ENCODE measurements at places on chromosomes 11 and 22.

GRCh38 chr11:33670250-33671011, 30.2 kb downstream of the C11orf91 start:
- no peak for DNase-seq

- no peak for DNase-seq
Observed at GRCh38 chr22:50581031-50581949, 1.4 kb downstream of the CHKB start.

DNA sequence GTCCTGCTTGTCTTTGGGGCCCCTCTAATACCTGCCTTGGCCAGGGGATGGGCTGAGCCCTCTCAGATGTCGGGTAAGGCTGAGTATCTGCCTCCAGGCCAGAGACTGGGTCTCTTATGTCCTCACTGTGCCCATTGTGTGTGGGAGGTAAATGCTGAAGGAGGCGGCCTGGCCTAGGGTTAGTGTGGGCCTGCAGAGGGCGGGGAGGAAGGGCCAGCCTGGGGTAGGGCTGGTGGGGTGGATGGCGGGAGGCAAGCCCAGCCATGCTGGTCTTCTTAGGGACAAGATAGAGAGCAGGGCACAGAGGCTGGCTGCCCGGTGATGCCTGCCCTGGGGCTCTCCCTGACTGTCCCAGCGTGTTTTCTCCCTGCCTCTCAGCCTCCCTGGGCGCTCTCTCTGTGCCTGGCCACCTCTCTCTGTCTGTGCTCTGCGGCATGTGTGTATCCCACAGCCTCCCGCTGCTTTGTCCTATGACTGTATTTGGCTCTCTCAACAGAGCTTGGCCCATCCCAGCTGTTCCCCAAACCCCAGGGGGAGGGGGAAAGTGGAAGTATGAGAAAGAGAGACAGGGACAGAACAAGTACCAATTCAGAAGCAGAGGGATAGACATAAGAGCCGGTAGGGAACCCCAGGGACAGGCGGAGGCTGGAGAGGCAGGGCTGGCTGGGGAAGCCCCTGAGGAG, 57.0 kb downstream of the PDE2A start:
- DNase-seq = no peak

- DNase-seq = peak; percentile 74
Observed at GRCh38 chr11:1640076-1640946, 10.7 kb downstream of the KRTAP5-5 start.

GRCh38 chr11:102476069-102476468, 23.5 kb upstream of the TMEM123 start:
- no peak for DNase-seq

GRCh38 chr11:116329354-116330090, 443.3 kb downstream of the BUD13 start:
- no peak for DNase-seq

GRCh38 chr11:16160146-16160545, 196.2 kb downstream of the SOX6 start:
- peak; percentile 6 for DNase-seq

DNA sequence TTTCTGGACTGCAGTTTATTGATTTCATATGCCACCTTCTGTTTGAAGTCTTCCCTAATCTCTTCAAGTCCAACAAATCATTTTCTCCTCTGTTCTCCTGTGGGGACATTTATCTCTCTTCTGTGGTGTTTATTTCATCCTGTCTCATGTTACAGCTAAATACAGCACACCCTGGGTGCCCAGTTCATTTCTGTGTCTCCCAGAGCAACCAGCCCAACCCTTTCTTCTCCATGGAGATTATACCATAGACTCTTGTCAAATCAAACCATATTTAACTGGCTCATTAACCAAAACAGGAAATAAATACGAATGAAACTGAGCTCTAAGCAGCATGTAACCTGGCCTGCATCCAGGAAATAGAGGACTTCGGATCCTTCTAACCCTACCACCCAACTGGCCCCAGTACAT, at the start of gene MS4A8:
TSS of gene MS4A8 (plus strand) at position 329 of the 408 bp plus-strand sequence. CDS start 1,249 bp downstream, outside the sequence.
- no peak for DNase-seq

GRCh38 chr22:20511578-20512229, 4.3 kb downstream of the MED15 start:
- no peak for DNase-seq

DNA sequence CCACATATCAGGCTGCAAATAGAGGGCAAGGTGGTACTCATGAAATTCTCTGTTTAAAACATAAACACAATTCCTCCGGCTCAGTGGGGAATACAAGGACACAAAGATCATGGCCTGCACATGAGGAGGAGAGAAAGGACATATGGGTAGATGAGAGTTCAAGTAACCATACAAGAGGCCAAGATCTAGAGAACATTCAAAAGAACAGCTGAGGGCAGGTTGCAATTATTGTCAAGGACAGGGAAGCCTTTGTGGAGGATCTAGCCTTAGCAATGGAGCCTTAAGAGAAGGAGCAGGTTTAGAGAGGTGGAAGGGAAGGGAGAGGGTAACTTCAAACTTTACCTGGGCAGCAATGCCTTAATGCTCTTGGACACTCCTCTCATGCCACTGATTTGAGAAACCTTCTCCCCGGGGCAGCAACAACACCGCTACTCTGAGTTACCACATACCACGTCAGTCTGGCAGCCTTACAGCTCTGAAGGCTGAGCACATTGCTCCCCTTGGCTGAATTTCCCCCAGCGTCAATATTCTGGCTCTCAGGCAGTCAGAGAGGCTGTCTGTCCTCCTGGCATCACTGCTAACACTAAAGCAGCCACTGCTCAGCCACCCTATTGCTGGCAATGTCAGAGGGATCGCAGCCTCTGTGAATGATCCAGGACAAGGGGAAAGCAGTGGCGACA, 55.5 kb downstream of the CLPB start:
- no peak for DNase-seq

GRCh38 chr11:13210424-13210823, 67.2 kb upstream of the BMAL1 start:
- DNase-seq = peak; percentile 52

GRCh38 chr11:94193288-94193687, 64.6 kb downstream of the PANX1 start:
- no peak for DNase-seq

DNA sequence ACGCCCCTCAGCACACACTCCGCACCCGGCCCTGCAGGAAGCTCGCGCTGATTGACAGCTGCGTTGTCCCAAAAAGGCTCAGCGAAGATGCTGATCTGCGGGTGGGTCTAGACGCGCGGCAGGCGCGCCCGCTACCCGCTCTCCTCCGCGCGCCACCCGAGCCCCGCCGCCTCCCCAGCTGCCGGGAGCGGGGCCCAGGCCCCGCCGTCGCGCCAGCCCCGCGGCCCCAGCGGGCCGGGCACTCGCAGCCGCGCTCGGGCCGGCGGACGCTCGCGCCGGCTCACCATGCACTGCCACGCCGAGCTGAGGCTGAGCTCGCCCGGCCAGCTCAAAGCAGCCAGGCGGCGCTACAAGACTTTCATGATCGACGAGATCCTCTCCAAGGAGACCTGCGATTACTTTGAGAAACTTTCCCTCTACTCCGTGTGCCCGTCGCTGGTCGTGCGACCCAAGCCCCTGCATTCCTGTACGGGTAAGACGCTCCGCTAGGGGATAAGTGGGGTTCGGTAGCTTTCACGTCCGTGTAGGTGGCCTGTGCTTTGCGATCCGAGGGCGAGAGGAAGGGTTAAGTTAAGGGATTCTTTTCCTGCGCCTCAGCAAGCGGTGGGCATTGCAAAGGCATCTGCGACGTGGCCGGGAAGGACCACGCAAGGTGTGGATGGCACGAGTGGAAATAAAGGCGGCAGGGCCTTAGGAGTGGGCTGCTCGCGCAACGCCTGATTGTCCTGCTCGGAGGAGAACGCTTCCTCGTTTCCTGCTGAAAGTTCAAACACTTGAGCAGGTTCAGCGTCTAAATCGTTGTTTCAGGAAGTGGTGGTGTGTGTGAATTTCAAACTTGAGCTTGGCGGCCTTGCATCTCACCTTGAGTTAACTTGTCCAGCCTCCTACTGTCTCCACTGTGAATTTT, at the start of gene BARX2:
TSS of gene BARX2 (plus strand) at position 98 of the 907 bp plus-strand sequence. CDS start at position 286, 188 bp downstream.
- peak; percentile 69 for DNase-seq

- DNase-seq = no peak
Observed at GRCh38 chr22:39364714-39365491, 15.1 kb downstream of the SYNGR1 start.

- DNase-seq = no peak
Observed at GRCh38 chr22:20438427-20438677, 727 bp upstream of the SCARF2 start.

GRCh38 chr11:124834526-124835180, 30.6 kb upstream of the ROBO3 start:
- no peak for DNase-seq

GRCh38 chr11:95140397-95141033, 50.9 kb downstream of the ENDOD1 start:
- no peak for DNase-seq

DNA sequence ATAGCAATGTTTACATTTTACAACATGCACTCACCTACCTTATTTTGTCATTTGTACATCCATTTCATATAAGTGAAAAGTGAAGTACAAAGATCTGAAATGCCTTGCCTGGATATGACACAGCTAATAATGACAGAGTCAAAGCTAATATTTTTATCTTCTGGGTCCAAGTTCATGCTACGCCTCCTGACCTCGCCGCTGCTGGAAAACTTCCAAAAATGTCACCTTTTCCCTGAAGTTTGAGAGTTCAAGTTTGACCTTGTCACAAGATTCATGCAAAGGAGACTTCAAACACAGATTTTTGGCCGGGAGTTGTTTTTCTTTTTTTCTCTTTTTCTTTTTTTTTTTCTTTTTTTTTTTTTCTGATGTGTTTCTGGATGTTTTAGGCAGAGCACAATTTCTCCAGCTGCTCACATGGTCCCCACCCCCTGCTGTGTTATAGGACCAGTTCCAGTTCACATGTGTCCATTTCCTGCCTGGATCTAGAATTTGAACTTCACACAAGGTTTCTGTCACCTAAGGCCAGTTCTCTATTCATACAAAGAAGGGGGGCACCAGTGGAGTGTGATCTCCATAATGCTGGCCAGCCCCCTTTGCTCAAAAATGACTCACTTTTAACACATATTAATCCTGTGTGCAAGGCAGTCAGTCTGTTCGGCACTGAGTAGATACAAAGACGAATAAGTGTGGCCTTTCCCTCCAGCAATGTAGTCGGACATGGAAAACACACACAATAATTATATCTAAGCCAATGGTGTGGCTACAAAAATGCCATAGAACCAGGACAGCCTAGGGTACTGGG, 546.8 kb downstream of the BUD13 start:
- DNase-seq = no peak

- no peak for DNase-seq
Observed at GRCh38 chr11:7281809-7282208, 30.1 kb downstream of the SYT9 start.

DNA sequence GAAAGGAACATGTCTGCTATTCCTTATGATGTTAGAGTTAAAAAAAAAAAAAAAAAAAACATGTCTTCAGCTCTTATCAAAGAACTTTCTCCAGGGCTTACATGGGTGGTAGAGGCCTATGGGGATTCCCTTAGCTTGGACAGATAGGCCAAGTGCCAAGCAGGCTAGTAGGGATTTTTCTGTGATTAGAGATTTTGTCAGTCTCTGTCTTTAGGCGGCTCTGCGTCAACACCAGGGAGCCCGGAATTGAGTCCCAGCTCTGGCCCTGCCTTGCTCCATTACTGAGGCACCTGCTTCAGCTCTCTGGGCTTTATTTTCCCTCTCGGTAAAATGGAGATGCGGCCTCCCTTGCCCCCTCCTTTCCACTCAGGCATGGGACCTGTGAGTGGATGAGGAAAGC, 13.1 kb downstream of the CRY2 start:
- DNase-seq = no peak

- DNase-seq = no peak
Observed at GRCh38 chr22:49933236-49934159, 15.1 kb downstream of the CRELD2 start.

GRCh38 chr22:43177479-43177878, 9.5 kb downstream of the TTLL12 start:
- DNase-seq = no peak

- no peak for DNase-seq
Observed at GRCh38 chr11:133052537-133052936, 479.8 kb downstream of the OPCML start.

DNA sequence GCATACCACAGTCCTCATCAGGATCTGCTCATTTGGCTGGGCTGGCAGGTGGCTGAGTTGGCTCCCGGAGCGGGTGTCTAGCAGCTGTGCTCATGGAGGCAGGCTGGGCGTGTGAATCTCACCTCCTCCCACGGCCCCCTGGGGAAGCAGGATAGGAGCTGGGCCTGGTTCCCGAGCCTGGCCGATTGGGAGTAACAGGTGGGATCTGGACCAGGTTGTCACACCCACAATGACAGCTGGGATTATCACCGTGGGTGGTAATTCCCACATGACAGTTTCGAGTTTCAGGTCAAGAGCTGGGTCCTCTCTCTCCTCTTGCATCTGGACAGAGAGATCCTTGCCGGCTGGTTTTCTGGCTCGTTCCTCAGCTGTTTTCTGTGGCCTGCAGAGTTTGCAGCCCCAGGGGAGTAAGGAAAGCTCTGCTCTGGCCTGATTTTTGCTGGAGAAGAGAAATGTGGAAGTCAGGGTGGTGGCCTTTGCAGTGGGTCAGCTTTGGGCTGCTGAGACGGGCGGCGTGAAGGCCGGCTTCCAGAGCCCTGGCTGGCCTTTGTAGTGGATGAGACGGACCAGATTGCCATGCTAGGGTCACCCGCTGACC, 57.0 kb downstream of the BCR start:
- DNase-seq = peak; percentile 48

DNA sequence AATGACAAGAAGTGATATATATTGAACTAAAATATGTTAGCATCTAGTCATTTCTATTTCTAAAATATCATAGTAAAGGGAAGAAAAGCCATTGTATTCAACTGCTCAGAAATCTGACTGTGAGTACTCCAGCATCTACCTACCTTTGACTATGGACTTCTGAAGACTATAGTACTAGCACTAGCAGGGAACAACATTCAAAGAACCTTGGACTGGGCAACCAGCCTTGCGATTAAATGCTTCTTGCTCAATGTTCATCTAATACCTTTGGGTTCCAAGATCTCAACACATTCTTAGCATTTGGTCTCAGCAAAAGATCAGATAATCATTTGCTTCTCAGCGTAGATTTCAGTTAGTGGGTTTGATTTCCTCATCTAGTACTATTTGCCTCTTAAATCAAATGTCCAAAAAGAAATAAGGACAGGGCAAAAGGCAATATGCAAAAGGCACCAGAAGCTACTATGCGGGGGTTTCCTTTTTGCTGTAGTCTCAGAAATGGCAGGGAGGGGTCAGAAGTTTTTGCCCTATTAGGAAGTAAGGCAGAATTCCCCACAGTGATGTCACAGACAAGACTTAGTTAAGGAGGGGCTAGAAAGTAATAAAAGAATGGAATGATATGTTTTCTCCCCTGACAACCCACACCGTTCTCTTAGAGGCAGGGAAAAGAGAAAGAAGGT, 80.6 kb downstream of the GAB2 start:
- no peak for DNase-seq

DNA sequence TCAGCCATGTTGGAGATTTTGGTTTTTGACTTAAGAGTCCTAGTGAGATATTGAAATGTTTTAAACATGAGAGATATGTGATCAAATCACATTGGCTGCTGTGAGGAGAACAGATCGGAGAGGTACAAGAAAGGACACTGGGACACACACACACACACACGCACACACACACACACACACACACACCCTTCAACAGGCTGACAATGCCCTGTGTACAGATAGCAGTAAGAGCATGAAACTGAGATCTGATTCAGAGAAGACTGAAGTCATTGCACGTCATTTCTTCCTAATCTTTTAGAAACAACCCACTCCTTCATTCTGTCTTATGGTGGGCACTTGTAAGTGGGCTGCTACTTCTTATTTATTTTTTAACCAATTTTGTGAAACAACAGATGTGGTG, 200.5 kb upstream of the E2F8 start:
- DNase-seq = no peak

- no peak for DNase-seq
Observed at GRCh38 chr11:135069890-135070289, 657.8 kb upstream of the B3GAT1 start.
